NCI-H1436 (cell line): ENCODE measurements at places on chromosomes 5 and 9.

- no peak for DNase-seq
Measured at GRCh38 chr9:133122935-133123611, 2.0 kb upstream of the RALGDS start.

DNA sequence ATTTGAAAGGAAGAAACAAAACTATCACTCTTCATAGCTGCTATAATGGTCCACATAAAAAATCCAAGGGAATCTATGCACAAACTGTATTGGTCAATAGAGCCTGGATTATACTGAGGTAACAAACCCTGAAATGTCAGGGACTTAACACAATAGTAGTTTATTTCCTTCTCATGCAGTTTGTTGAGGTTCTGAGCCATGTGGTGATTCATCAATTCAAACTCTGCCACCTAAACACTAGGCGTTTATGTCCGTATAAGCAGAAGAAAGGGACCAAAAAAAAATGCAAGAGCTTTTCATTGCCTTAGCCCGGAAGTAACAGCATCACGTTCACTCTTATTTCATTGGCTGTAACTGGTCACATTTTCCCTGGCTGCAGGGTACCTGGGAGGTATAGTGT lies 464.7 kb downstream of the ZSWIM6 start:
- DNase-seq, result no peak

DNA sequence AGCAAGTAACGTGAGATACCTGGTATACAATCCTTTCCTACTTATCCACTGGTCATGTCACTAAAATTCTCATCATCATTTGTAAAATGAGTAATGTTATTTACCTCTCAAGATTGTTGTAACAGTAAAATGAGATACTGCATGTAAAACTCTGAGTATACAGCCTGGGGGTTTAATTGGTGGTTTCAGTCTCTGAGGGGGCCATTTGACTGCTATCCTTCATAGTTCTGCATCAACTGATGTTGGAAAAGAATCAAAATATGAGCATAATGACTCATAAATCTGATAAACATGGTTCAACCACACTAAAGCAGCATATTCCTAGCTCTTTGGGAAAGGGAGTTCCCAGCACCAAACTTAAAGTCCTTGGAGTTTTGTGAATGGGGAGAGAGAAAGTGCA lies 181.0 kb upstream of the GHR start:
- no peak for DNase-seq

DNA sequence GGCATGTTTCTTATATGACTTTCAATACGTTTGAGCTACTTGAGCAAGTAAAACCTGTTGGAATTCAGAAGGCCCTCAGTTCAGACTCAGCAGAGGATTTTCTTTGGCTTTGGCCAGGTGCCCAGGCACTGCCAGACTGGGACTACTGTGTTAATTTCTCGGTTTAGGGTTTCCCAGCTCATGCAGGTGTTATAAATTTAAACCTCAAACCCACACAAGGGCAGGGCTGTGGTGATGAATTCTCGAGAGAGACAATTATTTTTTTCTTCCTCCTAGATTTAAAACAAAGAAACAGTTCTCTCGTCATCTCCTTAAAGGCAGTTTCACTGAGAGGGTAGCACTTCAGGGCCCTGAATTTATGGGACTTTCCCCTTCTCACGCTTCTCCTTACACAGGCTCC lies 406.0 kb upstream of the PIK3R1 start:
- no peak for DNase-seq

- no peak for DNase-seq
Measured at GRCh38 chr9:1938135-1938534, 77.0 kb upstream of the SMARCA2 start.

- DNase-seq, result no peak
Measured at GRCh38 chr5:33936004-33936380, 194 bp upstream of the RXFP3 start.

- DNase-seq, result no peak
Measured at GRCh38 chr5:125336401-125336800, 590.0 kb upstream of the ZNF608 start.

- no peak for DNase-seq
Measured at GRCh38 chr9:120377268-120378159, 202.5 kb downstream of the CDK5RAP2 start.

GRCh38 chr5:131366428-131366827 lies 102.6 kb downstream of the CDC42SE2 start:
- DNase-seq, result no peak

GRCh38 chr9:37174247-37174646 lies 53.9 kb downstream of the ZCCHC7 start:
- no peak for DNase-seq

DNA sequence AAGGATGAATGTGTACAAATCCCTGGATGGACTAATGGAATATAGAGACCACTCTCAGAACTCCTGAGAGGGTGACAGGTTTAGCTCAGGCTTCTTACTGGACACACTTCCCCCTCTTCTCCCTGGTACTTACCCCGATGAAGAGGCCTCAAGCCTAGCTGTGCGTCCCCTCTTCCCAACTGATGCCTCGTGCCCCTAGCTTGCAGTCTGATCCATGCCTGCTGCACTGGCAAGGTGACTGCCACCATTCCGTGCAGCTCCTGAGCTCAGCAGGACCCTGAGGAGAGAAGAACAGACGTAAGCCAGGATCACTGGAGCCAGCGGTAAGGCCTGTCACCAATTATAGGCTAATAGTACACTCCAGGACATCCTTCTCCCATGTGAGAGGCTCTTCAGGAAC lies 5.5 kb upstream of the STOML2 start:
- DNase-seq, result no peak

DNA sequence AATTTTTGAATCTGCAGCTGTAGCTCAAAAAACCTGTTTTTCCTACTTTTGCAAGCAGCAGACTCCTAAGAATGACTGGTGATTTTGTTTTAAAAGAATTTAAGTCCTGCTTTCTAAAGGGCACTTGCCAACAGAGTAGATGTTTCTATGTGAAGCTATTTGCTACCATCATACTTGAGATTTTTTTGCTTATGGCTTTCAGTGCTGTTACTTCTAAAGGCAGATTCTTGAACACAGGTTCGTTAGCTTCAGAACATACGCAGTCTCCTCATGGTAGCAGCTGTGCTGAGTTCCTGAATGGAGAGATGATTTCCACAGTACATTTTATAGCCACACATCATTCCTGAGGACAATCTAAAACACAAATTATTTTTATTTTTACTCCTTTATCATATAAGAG lies 24.4 kb upstream of the ELL2 start:
- DNase-seq, result no peak

GRCh38 chr5:178286226-178287090 lies 53.9 kb upstream of the PHYKPL start:
- DNase-seq, result no peak

- no peak for DNase-seq
Measured at GRCh38 chr5:43386960-43387362, 25.2 kb downstream of the CCL28 start.

DNA sequence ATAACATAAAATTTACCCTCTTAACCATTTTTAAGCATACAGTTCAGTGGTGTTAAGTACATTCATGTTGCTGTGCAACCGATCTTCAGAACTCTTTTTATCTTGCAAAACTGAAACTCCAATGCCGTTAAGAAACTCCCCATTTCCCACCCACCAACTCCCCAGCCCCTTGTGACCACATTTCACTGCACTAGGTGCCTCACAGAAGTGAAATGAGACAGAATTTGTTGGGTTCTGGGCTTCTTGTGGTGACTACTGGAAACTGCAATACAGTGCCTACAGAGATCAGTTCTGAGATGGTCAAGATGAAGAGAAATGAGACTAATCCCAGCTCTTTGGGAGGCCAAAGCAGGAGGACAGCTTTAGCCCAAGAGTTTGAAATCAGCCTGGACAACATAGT lies 202.1 kb upstream of the SLC30A5 start:
- no peak for DNase-seq

DNA sequence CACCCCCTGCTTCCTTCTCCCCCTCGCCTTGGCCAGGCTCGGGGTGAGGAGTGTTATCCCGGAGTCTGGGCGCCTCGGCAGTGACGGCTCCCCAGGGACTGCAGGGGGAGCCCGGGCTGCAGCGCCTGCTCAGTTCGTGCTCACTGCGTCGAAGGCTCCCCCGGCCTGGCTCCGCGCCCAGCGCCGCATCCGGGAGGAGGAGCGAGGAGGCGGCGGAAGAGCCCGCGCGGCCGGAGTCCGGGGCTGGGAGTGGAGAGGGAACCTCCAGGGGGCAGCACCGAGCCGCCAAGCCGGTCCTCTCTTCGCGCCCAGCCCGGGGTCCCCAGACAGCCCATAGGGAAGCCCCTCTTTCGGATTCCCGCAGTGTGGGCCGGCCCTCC lies 1.3 kb upstream of the EGR1 start:
- peak; percentile 96 for DNase-seq

DNA sequence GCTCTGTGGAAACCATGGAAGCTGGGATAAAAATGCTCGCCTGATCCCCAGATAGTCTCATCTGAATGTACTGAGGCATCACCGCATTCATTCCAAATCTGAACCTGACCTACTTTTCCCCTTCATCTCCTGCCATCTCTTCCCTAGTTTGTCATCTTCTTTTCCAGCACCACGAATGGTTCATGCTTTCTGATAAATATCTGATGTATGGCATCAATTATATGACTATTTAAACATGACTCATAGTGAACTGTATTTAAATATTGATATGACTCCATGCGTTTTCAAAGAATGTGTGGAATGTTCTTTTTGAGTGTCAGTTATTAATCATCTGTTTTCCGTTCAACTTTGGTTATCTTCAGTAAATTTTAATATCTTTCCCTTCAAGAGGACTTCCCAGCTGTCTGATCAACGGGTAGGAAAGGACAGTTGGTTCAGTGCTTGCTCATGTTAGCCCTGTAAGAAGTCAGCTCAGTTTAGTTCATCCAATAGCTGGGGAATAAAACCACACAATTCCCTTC lies 21.1 kb downstream of the BASP1 start:
- DNase-seq, result no peak

DNA sequence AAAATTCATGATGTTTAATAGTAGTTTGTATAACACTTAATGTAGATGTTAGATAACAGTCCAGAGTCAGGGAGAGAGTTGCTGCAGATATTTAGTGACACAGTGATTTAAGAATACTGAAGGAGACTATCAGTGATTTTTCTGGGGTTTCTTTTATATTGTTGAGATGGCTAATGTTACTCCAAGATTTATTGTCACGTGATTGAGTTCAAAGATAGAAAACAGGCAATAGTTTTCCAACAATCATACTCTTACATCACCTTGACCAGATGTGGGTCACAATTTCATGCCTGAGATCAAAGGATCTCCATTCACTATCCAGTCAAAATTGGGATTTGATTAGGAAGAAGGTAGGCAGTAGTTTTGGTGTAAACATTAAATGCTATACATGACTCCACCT lies 580.0 kb upstream of the ARRDC3 start:
- DNase-seq, result no peak

DNA sequence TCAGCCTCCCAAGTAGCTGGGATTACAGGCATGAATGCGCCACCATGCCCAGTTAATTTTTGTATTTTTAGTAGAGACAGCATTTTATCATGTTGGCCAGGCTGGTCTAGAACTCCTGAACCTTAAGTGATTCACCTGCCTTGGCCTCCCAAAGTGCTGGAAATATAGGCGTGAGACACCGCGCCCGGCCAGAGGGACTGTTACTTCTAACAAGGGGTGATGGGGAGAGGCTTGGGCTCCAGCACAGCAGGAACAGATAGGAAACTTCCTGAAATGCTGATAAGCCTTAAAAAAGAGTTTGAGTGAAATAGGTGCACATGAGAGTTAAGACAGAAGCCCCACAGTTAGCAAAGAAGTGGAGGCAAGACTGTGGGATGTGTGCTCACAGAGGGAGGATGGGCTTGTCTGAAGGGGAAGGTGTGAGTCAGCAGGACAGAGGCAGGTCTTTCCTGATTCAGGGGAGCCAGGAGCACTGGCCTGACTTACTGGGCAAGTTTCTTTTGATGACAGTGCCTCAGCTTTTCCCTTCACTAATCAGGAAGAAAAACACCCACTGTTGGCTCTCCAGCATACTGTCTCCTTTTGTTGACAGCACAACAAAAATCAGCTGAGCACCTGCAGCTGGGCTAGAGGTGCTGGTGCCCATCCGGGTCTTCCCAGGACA lies 68.4 kb downstream of the RAD23B start:
- no peak for DNase-seq

GRCh38 chr5:96973532-96974401 lies 37.9 kb downstream of the LNPEP start:
- no peak for DNase-seq

DNA sequence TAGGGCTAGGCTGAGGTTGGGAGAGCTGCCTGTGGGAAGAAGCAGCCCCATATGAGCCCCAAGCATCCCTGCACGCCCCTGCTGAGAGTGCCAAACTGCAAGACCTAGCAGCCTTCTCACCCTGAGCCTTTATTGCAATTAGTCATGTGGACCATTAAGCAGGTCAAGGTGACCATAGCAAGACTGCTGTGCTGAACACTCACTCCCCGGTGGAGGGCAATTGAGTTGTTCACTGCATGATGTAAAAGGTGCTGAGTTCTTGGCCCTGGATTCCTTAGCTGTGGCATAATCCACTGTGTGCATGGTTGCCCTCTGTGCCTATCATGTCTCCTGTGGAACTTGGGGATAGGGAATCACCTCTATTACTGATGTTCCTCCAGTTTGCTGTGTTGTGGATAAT lies 131.1 kb downstream of the FOXD1 start:
- DNase-seq, result no peak

DNA sequence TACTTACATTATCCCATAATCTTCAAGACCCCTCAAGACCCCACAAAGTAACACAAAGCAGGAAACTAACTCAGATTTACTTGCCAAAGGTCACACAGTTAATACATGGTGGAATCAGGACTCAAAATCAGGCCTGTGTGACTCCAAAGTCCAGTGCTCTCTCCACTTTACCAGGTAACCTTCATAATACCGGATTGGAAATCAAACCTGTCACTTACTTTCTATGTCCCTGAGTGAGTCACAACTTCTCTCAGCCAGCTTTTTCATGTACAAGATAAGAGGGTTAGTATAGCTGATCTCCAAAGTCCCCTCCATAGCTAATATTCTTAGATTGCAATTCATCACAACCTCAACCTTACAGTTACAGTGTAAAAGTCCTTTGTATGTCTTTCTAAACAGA lies 17.1 kb downstream of the STRBP start:
- no peak for DNase-seq

- no peak for DNase-seq
Measured at GRCh38 chr9:131668057-131668438, 71.8 kb downstream of the RAPGEF1 start.

DNA sequence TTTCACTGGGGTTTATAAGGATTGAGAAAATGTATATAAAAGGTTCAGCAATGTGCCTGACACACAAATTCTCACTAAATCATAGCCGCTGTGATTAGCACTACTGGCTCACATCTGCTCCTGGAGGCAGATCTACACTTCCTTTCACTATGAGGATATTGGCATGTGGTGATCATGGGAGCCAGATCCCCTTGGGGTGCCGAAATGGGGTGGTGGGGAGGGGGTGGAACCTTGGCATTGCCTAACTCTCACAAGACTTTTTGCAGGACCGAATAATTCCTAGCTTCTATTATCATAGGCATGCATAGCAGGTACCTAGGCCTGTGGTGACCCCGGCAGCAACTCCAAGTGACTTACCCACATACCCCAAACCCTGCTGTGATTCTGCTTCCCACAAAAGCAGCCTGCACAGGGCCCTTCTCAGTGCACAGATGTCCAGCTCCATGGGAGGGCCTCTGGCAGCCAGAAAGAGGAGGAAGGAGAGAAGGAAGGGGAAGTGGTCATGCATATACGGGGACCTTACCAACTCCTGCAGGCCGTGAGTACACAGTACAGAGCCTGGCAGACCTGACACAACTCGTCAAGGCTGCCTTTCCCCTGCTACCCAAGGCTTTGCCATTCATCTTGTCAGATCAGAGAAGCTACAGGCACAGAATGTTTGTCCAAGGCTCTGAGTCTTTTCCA lies 61.3 kb upstream of the IQGAP2 start:
- DNase-seq, result no peak
